Right ventricle myocardium inferior (tissue), 1 donor: ENCODE measurements at places on chromosomes 2 and 18. TPM values are rescaled to one million over a fixed set of nuclear protein-coding genes. Genes with fewer than 3 reads are reported as not detected.
A peak's percentile ranks its signal among the peaks of the same experiment; 100 is the strongest.

METTL5 gene
- 69.8 TPM for total RNA-seq

ABCG5 gene
- total RNA-seq: not detected

COPS7B gene
- total RNA-seq: 19.8 TPM

PECR gene
- 7.4 TPM for total RNA-seq

EVA1A gene
- total RNA-seq: 0.84 TPM

TSPYL6 gene
- total RNA-seq: not detected

GALM gene
- 15.6 TPM for total RNA-seq

HOXD8 gene
- 0.16 TPM for total RNA-seq

DNAH7 gene
- total RNA-seq: 0.05 TPM

DLX1 gene
- total RNA-seq: not detected

ERICH2 gene
- total RNA-seq: not detected

OSR1 gene
- total RNA-seq: 6.3 TPM

GRCh38 chr2:104919127-104919526 is 65.2 kb downstream of the POU3F3 start:
- no peak for DNase-seq

DNA sequence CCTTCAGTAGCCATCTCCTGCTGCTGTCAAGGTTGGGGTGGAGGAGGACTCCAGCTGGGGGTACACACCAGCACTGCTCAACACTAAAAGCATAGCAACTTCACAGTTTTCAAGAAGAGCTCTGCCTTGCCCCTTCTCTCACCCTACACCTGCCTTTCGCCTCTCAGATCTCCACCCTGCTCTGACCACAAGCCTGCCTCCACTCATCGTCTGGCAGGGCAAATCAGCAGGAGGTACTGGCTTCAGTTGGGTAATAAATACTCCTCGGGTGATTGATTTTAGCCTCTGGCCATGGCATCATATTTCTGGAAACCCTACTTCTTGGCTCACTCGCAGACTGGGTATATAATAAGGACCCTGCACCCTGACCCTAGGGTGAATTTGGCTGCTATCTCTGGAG is 3.1 kb upstream of the PRKAG3 start:
- no peak for DNase-seq

DNA sequence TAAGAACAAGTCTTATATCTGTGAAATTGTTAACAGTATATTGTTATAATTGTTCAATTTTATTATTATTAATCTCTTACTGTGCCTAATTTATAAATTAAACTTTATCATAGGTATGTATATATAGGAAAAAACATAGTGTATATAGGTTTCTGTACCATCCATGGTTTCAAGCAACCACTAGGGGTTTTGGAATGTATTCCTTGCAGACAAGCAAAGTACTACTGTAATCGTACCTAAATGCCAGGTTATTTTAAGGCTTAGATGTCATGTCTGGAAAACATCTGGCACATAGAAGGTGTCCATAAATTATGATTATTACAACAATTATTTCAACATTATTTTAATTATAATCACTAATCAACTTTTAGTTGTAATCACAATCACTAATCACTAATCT is 8.4 kb downstream of the ITSN2 start:
- no peak for DNase-seq

- no peak for DNase-seq
Measured at GRCh38 chr2:2021995-2022394, 277.7 kb upstream of the PXDN start.

DNA sequence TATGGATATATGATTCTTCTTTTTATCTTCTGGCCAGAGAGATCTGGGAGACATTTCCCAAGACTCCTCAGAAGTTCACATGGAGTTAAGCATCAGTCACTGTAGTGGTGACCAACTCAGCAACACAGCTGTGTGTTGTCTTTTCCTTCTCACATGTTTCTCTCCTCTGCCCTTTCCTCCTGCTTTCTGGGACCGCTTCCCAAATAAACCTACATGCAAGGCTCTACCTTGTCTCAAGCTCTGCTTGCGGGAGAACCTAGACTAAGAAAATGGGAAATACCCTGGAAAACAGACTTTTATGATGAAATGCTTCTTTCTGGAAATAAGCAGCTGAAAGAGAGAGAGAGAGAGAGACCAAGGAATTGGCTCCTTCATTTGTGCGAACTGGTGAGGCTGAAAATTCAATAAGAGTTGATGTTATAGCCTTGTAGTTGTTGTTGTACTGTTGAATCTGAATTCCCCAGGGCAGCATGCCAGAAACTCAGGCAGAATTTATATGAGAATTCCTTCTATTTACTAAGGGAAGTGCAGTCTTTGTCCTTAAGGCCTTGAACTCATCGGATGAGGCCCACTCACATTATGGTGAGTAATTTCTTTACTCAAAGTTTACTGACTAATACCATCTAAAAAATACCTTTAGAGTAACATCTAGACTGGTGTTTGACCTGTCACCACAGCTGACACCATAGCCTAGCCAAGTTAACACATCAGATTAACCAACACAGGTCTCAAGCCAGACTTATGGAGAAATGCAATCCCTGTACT is 22.7 kb upstream of the DSC1 start:
- no peak for DNase-seq

DNA sequence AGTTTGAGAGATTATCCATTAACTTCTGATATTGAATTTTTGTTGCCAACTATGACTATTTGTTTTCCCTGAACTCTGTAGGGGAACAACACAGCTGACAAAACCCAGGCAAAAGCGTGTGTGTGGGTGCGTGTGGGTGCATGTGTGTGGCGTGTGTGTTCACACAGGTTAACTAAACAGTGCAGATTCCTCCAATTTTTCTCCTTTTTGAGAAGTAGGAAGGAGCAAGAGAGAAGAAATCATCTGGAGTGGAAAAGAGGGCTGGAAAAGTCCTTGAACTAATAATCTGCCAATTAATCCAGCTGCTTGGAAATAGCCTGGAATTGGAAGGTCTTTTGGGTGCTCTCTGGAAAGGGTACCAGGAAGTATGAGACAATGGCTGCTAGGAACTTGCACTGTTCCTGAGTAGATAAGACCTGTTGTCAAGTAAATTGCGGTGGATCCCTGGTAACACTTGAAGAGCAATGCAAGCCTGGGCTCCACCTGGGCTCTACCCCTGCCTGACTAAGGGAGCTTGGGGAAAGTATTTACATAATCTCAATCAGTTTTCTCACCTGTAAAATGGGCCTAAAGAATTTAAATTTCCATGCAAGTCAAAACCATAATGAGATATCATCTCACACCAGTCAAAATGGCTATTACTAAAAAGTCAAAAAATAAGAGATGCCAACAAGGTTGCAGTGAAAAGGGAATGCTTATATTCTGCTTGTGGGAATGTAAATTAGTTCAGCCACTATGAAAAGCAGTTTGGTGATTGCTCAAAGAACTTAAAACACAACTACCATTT is 40.5 kb upstream of the IL1R1 start:
- DNase-seq: no peak

GRCh38 chr2:200130762-200131166 is 175.4 kb downstream of the MAIP1 start:
- no peak for DNase-seq

DNA sequence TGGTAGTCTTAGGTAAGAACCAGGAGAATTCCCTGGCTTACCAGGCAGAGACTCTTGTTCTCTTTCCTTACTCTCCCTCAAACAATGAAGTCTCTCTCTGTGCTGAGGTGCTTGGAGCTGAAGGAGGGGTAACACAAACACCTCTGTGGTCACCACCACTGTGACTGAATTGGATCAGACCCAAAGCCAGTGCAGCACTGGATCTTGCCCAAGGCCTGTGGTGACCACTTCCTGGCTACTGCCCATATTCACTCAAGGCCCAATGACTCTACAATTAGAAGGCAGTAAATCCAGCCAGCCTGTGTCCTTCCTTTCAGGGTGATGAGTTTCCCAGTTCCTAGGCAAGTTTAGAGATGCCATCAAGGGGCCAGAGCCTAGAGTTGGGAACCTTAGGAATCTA is 706.8 kb downstream of the SLC4A3 start:
- no peak for DNase-seq

- DNase-seq: no peak
Measured at GRCh38 chr2:16152071-16152927, 211.9 kb downstream of the MYCN start.

DNA sequence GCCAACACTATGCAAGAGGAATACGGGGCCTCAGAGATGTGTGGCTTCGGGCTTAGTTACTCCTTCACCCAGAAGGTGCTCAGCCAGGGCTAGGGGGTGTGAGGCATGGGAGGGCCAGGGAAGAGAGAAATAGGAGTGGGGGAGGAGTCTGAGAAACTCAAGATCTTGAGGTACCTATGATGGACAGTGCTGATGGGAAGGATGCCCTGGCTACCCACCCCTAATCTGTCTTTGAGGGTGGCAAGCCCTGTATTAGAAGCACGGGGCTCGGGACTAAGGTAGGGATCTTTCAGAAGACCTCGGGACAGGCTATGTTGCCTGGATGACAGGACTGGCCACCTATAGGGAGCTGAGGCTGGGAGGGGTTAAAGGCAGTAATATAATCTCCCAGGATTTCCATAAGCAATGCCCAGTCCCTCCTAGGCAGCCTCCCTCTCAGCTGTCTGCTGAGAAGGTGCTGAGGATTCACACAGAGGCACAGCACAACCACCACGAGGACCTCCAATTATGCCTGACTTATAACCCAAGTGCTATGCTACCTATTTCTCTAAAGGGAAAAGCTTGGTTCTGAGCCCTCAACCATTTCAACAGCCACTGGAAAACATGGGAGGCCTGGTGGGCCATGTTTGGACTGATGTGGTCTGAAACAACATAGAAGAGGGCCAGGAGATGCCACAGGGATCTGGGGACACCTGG is 23.3 kb downstream of the MTHFD2 start:
- DNase-seq: no peak

DNA sequence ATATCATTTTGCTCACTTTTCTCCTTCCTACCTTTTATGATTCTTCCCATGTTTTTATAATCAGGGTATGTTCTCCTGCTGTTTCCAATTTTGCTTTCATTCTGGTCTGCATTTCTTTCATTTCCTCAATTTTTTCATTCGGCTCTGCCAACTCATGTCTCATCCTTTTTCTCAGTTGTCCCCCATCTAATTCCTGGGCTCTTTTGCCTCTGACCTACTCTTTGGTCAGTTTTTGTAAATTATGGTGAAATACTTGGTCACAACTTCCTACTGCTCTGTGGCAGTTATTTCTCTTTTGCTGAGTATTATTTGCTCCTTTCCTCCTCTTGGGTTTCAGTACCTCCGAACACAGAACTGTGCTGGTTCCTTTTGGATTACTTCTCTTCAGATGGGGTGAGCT is 27.5 kb downstream of the MYO7B start:
- DNase-seq: no peak

DNA sequence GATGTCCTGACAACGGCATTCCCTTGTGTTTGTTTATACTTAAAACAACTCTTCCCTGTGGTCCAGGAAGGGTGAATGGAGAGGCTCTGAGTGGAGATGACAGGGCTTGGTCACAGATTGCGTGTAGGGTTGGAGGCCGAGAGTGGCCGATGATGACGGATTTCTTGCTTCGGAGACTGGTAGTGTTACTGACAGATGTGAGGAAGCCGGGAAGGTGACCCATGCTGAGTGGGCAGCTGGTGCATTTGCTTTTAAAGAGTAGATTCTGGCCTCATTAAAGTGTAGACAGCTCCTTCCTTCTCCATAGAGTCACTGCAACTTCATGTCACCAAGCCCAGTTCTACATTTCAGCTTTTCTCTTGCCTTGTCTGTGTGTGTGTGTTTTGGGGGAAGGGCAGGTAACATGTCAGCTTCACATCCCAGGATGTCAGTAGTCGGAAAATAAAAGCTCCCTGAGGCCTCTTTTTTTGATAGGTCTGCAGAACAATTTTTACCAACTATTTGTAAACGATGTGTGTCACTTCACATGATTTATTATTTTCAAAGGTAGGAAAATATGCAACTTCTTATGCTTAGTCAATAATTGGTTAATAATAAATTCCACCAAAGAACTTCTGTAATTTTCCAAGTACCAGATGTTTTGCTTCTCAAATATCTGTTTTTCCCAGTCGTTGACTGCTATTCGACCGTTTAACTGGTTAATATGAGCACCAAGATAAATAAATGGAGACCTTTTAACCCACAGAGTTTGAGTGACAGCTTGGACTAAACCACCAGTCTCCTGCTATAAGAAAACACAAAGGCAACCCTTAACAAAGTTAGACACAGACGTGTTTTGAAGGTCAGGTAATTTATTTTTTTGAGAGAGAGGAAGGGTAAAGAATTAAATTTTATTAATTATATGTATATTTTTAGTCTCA is 436.9 kb downstream of the SLC4A3 start:
- DNase-seq: no peak

- DNase-seq: no peak
Measured at GRCh38 chr2:178473931-178474330, 4.5 kb downstream of the FKBP7 start.

- no peak for DNase-seq
Measured at GRCh38 chr2:132937629-132938028, 267.6 kb upstream of the LYPD1 start.

GRCh38 chr2:181456660-181457120 is 496 bp upstream of the ITGA4 start:
- peak; percentile 86 for DNase-seq

GRCh38 chr2:174158003-174158402 is 90.3 kb downstream of the OLA1 start:
- no peak for DNase-seq

DNA sequence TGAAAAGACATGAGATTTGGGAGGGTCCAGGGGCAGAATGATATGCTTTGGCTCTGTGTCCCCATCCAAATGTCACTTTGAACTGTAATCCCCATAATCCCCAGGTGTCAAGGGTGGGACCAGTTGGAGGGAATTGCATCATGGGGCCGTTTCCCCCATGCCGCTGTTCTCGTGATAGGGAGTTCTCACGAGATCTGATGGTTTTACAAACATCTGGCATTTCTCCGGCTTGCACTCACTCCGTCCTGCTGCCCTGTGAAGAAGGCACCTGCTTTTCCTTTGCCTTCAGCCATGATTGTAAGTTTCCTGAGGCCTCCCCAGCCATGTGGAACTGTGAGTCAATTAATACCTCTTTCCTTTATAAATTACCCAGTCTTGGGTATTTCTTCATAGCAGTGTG is 51.4 kb downstream of the LPIN1 start:
- DNase-seq: no peak

DNA sequence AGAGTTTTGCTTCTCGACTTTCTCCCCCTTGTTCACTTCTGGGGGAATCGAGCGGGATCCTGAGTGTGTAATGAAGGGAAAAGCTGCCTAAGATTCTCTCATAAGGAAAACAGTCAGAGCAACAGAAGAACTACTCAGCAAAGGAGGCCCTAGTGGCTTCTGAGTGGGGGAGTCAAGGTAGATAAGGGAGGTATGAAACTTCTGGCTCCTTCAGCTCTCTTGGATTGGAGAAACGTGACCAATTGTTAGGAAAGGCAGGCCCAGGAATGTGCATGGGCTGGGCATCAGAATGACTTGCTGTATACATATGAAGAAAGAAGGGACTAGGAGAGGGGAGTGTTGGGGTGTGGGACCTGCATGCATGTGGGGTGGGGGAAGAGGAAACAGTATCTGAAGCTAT is 73.1 kb downstream of the KCNS3 start:
- DNase-seq: no peak
